ENCODE measurements at places on chromosomes 4 and X. TPM values are rescaled to one million over a fixed set of nuclear protein-coding genes. Genes with fewer than 3 reads are reported as not detected.

GRCh38 chr4:179750374-179750773, 2308.1 kb upstream of the AGA start:
- no peak for DNase-seq

DNA sequence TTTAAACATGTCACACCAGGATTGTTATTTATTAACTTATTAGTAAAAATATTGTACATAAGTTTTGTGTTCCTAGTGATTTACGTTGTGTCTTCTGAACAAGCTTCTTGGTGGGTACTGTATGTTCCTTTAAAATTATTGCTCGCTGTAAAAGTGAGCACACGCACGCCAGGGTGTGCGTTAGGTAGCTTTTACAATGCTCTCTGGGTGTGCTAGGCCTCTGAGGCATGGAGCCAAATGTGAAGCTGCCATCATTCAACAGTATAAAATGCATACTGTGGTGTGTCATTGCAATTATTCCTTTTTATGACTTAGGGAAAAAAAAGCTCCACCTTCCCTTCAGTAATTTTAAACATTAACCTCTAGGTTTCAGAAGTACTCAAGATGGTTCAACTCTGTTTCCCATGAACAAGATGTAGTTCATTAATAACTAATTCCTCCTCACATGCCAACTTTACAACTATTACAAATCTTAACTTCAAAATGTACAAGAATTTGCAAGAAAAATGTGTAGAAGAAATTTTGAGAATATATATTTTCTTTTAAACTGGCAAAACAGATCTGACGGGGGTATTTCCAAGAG, 42.4 kb downstream of the ATOH1 start:
- no peak for DNase-seq

- peak; percentile 24 for DNase-seq
These were observed 32.0 kb upstream of the AMELX start for GRCh38 chrX:11261260-11261659.

GRCh38 chr4:89119166-89119565, 7.8 kb downstream of the TIGD2 start:
- DNase-seq = no peak

- DNase-seq = no peak
These were observed 69.7 kb downstream of the FAT1 start for GRCh38 chr4:186653969-186654368.

DNA sequence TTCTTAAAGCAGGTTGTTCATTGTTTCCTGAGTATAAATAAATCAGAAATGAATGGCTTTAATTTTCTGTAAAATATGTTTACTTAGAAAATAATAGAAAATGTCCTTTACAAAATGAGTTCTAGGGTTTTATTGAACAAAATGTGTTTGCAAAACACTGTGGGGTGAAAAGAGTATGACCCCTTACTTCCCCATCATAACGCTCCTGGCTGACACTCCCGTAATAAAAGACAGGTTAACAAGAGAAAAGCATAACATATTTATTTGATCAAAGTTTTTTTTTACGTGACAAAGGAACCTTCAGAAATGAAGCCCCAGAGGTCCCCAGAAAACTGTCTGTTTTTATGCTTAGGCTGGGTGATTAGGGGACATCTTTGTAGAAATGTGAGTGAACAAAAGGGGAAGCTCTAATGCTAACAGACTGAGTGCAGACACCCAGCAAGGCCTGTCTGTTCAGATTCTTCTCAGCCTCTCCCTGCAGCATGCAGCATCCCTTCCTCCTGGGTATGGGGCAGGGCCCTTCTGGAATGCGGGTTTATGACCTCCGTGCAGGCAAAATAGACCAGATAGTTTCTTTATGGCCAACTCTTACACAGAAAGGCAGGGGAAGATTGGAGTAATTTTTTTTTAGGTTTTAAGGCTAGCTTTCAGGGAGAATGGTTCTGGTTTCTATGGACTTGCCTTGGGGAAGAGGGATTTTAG, 26.1 kb downstream of the ZFP42 start:
- DNase-seq = no peak

DNA sequence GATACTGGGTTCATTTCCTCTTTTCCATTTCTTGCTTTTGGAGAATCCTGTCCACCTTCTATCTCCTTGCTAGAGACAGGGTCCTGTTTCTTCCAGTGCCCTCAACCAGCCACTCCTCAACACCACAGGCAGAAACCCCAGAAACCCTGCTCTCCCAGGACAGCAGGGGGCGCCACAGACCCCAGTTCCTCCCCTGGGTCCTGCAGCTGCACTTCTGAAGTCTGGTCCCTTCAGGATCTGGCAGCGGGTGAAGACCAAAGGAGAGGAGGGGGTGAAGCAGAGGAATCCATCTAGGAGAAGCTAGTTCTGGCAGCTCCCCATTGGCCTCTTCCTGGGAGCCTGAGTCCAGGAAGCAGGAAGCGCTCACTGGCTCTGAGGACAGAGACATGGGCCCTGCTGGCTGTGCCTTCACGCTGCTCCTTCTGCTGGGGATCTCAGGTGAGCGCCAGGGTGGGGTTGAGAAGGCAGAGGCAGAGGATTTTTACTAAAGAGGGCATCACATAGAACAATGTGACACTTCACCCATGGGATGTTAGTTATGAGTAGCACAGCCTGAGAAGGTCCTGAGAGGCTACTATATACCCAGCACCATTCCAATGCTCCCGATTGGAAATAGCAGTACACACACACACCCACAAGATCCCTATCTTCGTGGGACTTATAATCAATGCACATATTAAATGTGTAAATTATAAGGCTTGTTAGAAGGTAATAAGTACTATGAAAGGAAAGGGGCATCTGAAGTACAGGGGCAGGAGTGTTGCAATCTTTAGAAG, at the start of gene PRSS48:
Gene PRSS48 (plus strand): TSS at position 375 of the 776 bp plus-strand sequence. CDS start 12 bp downstream, at position 387.
- peak; percentile 70 for DNase-seq

DNA sequence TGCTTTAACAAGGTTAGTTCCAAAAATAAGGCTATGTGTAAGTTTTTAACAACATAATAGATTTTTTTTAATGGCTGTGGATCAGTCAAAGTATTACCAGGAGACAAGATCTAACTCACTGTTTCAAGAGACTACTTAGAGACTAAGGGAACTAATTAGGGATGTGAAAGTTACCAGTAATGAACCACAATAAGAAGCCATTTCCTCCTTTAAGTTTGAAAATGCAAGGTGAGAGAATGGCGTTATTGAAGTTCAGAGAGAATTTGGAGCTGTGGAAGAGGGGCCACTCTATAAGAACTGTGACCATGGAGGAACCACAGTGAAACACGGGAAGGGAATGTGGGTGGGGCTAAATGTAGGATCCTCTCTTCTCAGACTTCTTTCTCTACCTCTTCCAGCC, 624.2 kb downstream of the GLUD2 start:
- DNase-seq = no peak

- peak; percentile 65 for DNase-seq
These were observed 3.8 kb downstream of the ZFX start for GRCh38 chrX:24153178-24153795.

- no peak for DNase-seq
These were observed 349.7 kb downstream of the IQCM start for GRCh38 chr4:149465955-149466354.

ART3 gene
- total RNA-seq = not detected

NDNF gene
- 0.42 TPM for total RNA-seq

CLIC2 gene
- total RNA-seq = 9.2 TPM

IL2 gene
- total RNA-seq = not detected

CAMK2D gene
- total RNA-seq = 32.1 TPM

SMR3B gene
- total RNA-seq = not detected

SYN1 gene
- 0.27 TPM for total RNA-seq

MAGEC1 gene
- total RNA-seq = not detected

HS3ST1 gene
- total RNA-seq = 0.21 TPM

GPR101 gene
- total RNA-seq = not detected

Data from MCF 10A (cell line).